ENCODE measurements at places on chromosomes 11 and 22.

- no peak for DNase-seq
These were observed 752.7 kb downstream of the METTL15 start for GRCh38 chr11:28860893-28861292.

DNA sequence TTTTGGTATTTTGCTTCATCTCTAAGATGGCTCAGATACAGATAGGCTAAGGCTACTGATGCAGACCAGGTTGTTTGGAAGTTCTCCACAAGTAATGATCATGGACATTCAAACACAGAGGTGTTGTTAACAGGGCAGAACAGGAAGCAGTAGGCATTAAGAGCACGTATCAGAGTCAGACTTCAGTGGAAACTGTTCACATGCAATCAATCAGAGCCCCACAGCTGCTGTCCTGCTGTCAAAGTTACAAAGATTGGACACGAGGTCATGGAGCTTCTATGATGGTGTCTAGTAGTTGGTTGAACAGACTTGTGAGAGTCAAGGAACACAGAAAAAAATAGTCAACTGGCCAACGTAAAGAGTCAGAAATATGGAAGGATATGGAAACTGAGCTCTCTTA lies 19.8 kb downstream of the OR10D3 start:
- DNase-seq, result no peak

DNA sequence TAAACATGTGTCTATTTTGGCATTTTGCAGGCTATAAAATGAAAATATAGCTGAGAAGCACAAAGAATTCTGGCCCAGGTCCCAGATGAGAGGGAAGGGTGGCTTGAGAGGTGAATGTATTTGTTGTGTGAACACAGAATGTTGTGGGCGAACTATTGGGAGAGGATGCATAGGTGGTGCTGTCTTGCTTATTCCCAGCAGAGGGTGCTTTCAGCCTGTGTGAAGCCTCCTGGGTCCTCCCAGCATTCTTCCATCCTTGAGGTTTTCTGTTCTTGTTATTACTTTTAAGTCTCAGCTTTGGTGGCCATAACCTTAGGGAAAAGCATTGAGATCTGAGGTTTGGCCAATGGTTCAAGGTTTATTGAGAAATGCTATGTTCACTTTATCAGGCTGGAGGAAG lies 108.7 kb upstream of the SNX19 start:
- DNase-seq, result no peak

DNA sequence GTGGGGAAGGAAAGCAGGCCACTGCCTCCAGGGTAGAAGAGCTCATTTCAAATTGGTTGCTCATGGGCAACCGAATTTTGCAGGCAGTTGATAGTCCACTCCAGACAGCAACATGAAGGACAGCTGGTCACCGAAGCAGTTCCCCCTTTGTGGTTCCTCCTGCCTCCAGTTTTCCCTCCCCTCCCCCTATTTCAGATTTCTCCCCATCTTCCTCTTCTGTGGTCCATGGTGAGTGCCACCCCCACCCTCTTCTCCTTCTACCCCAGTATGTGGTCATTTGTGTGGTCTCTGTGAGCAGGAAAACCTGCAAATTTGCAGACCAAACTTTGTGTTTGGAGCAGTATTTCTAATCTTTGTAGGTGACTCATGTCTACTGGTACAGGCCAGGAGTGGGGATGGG lies 38.2 kb upstream of the PAK1 start:
- no peak for DNase-seq

- no peak for DNase-seq
These were observed 17.2 kb upstream of the THRSP start for GRCh38 chr11:78046486-78046854.

Data from nucleus accumbens (tissue), 56 donors.